ENCODE measurements at places on chromosomes 2 and 18. TPM values are rescaled to one million over a fixed set of nuclear protein-coding genes. Genes with fewer than 3 reads are reported as not detected.

- no peak for DNase-seq
Observed at GRCh38 chr2:141417246-141417797, 713.5 kb downstream of the LRP1B start.

Gene IL1RL1
- total RNA-seq: 3.4 TPM

GRCh38 chr2:57330447-57330846 is 716.2 kb upstream of the VRK2 start:
- no peak for DNase-seq

DNA sequence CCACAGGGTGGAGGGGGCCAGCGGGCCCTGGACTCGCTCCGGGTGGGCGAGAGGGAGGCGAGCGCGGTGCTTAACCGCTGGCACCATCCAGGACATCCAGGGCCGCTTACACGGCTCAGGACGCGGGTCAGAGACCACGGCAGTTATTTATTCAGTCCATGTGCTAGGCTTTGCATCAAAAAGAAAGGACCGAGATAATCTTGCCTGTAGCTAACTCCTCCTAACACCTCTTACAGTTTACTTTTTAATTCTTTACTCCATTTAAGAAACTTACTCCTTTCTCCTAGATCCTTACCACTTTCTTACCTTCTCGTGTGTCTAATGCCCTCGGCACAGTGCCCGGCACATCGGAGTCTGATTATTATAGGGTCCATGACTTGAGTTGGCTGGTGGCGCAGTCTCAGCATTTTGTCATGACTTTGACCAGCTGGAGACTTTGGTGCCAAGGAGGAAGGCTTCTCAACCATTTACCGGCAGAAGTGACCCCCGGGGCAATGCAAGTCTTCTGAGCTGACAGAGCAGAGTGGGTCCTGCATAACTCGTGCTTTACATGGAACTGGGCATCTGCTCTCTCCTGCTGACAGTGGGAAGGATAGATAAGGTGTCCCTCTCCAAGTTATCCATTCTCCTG is 503 bp downstream of the ANXA4 start:
- DNase-seq: peak; percentile 21

Gene REG3G
- total RNA-seq: 52.0 TPM

GRCh38 chr2:209305746-209306196 is 118.1 kb upstream of the MAP2 start:
- DNase-seq: no peak

- no peak for DNase-seq
Observed at GRCh38 chr2:191758518-191759507, 80.9 kb downstream of the NABP1 start.

GRCh38 chr2:41344529-41344928 is 703.3 kb upstream of the PKDCC start:
- DNase-seq: no peak

DNA sequence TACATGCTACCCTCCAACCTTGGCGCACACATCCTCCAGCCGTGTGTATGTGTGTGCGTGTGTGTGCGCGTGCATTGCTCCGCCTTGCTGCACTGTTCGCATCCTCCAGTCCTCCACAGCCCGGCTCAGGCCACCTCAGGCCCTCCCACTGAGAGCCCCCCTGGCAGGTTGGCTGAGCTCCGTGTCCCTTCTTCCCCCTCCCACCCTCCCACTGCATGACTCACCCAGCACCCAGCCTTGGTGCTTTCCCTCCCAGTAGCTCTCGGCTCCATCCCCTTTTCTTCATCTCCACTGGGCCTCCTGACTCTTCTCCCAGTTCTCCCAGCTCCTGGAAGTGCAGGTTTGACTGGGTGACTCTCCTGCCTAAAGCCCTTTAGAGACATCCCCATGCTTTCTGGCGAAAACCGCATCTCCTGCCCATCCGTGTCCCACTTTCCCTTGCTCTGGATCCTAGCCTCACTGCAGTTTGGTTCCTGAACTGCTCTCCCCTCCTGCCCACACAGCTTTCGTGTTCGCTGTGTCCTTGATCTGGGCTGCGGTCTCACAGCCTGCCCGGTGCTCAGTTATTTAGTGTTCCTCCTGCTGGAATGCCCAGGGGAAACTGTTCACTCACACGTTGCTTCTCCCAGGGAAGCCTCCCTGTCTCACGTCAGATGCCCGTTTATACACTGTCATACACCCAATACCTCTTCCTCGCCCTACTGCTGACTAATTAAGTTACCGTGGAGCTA is 4.9 kb downstream of the TMEM177 start:
- no peak for DNase-seq

- no peak for DNase-seq
Observed at GRCh38 chr18:2893056-2893455, 46.2 kb downstream of the EMILIN2 start.

DNA sequence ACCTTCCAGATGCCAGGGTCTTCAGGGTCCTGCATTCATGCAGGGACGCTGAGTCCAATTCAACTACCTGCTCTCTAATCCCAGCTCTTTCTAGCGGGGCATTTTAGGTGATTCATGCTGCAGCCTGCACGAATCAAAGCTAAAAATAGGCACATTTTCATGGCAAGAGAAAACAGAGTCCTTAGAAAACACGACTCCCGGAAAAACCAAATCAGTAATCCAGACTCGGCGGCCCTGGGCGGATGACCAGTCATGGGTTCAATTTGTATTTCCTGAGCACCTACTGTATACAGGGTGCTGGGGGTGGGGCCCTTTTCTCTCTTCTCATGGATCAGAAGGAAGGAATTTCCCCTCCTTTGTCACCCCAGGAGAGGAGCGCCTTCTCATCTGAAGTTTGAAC is 64.4 kb downstream of the LONRF2 start:
- DNase-seq: no peak

Gene KCNG2
- 3.7 TPM for total RNA-seq

Gene SPP2
- total RNA-seq: not detected

DNA sequence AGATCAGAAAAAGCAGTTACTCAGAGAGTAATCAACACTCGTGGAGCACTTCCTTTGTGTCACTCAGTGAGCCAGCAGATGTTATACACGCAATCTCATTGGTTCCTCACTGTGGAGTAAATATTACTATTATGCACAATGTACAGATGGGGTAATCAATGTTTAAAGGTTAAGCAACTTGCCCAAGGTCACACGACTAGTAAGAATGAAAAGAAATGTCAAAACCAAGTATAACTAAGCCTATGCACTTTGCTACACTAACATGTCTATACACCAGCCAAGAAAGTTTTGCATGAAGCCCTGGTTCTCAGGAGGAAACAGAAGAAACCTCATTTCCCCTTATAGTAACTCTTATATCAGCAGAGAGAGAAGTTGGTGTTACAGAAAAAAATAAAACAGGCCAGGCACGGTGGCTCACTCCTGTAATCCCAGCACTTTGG is 5.4 kb downstream of the METTL21A start:
- DNase-seq: no peak
